Prostate gland (tissue), 2 donors: ENCODE measurements at places on chromosomes 7 and 10. TPM values are rescaled to one million over a fixed set of nuclear protein-coding genes. Genes with fewer than 3 reads are reported as not detected.

DNA sequence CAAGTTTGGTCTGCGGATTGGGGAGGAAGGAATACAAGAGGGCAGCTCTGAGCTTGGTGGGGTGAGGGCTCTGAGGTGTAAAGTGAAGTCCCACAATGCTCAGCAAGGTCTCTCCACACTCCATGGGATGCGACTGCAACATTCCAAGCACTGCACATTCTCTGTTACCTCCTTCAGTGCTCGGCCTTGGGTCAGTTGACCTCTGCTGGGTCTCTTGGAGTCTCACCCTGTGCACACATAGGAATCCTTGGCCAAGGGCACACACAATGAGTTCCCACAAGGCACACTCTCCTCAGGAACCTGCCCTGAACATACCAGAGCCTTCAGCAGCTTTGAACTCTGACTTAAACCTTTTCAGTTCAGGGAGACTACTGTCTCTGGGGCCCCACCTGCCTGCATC, 2.4 kb upstream of the WDFY4 start:
- no peak for DNase-seq

DNA sequence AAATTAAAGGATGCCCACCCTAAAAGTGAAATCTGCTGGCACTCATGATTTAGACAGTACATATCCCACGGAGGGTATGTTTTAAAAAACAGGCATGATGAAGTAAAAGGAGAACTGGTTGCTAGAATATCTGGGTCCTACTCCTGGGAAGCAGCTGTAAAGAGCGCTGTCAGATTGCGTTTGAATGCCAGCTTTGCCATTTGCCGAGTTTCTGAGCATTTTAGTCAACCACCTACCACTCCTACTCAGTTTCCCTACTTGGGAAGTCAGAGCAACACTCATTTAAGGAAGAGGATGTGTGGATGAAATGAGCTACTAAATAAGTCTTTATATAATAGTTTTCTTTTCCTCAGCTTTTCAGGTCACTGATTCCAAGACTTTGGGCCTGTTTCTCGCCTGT, 1.1 kb upstream of the UMAD1 start:
- no peak for DNase-seq

- no peak for DNase-seq
Observed at GRCh38 chr7:69761290-69761922, 163.1 kb downstream of the AUTS2 start.

DNA sequence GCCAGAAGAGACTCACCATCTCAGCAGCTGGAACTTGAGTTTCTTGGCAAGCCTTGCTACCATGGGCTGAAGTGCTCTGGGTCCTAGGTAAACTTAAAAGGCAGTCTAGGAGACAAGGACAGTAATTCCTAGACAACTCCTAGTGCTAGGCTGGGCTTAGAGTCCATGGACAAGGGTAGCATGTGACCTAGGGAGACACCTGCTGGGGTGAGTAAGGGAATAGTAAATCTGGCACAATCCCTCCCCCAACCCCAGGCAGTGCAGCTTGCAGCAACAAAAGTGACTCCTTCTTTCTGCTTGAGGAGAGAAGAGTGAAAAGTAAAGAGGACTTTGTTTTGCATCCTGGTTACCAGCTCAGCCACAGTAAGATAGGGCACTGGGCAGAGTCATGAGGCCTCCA, 316.5 kb upstream of the IMMP2L start:
- no peak for DNase-seq

- no peak for DNase-seq
Observed at GRCh38 chr10:97801422-97801821, 29.6 kb upstream of the SFRP5 start.

- no peak for DNase-seq
Observed at GRCh38 chr7:142477079-142477651, 219.3 kb upstream of the PRSS58 start.

DNA sequence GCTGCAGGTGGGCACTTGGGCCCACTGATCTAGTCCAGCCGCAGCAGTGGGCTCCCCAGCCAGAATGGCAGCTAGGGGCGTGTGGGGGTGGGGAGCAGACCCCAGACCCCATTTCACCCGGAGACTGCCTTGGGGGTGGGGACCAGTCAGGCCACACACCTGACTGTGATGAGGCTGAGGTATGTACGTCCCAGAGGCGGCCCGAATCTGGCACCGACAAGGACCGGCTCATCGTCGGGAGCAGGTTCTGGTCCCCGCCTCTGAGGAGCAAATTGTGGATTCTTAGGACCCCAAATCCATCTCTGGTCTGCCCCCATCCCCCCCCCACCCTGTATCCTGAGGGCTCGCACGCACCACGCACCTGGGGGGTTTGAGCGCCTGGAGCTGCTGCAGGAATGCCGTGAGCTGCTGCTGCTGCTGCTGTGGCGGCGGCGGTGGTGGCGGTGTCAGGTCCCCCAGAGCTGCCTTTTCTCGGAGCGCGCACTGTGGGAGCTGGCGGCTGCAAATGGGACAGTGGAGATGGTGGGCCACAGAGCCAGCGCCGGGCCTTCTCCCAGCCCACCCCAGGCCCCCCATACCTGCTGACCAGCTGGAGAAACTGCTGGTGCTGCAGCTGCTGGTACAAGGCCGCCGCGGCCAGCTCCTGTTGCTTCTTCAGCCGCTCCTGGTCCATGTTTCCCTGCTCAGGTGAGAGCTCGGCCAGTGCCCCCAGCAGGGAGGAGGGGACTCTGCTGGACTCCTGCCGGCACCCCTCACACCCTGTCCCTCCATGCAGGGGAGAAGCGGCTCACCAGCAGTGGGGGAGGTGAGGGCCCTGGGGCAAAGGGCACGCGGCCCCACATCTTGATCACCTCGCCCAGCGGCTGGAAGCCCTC, 10.2 kb downstream of the GIGYF1 start:
- no peak for DNase-seq

- no peak for DNase-seq
Observed at GRCh38 chr10:62402508-62402907, 28.3 kb downstream of the ZNF365 start.

GRCh38 chr7:22872096-22872807, 49.6 kb upstream of the TOMM7 start:
- no peak for DNase-seq

GRCh38 chr7:36205803-36206202, 52.7 kb downstream of the EEPD1 start:
- DNase-seq, result no peak

- DNase-seq, result no peak
Observed at GRCh38 chr10:50216418-50216817, 34.9 kb downstream of the ASAH2 start.

GRCh38 chr7:134774119-134774518, 5.3 kb upstream of the CALD1 start:
- no peak for DNase-seq

GRCh38 chr7:48031111-48031510, 2.2 kb upstream of the SUN3 start:
- no peak for DNase-seq

GRCh38 chr7:135597181-135597925, 39.6 kb downstream of the NUP205 start:
- no peak for DNase-seq

GRCh38 chr10:30637881-30638467, 8.4 kb upstream of the LYZL2 start:
- DNase-seq, result no peak

DNA sequence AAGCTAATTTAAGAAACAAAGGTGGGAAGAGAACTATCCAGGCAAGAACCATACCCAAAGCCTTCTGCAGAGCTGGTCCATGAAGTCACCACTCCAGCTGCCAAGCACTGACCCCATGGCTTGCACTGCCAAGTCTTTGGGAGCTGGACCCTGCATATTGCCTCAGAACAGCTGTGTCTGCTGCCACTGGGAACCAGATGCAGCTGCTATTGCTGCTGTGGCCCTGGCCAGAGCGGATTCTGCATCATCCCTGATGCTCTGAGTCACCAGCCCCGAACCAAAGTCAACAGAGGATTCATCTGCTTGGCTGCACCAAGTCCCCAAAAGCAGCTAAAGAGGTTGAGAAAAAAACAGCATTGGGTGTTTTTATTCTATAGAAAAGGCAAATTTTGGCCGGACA, 39.2 kb upstream of the GSAP start:
- no peak for DNase-seq

DNA sequence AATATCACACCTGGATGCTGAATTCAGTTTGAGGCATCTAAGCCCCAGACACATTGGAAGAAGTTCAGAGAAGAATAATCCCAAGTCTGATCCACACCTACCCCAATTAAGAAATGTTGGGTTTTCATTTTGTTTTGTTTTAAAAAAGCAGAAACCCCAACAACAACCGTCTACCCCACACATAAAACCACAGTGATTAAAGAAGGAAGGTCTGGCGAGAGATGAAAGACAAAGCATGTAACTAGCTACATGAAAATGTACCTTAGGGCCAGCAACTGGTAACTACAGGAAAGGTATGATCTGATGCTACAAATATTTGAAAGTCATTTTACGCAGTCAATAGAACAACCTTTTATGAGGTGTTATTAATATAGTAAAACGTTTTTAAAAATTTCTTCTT, 1112.3 kb downstream of the GATA3 start:
- DNase-seq, result no peak

DNA sequence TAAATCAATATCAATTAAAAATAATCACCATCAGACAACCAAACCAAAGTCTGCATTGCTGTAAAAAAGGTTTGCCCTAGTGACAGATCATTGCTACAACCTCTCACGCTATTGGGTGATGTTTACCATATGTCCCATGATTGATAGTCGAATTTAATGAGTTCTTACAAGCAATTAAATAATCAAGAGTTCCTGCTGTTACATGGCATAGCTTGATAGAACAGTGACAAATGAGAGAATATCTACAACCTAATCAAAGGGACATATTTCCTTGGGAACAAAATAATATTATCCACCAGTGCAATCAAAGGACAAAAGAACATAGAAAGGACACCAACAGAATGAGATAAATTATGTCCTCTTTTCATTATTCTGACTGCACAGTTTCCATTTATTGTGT, 387.4 kb downstream of the ETV1 start:
- no peak for DNase-seq

- no peak for DNase-seq
Observed at GRCh38 chr7:157854066-157854891, 517.5 kb downstream of the DNAJB6 start.

DNA sequence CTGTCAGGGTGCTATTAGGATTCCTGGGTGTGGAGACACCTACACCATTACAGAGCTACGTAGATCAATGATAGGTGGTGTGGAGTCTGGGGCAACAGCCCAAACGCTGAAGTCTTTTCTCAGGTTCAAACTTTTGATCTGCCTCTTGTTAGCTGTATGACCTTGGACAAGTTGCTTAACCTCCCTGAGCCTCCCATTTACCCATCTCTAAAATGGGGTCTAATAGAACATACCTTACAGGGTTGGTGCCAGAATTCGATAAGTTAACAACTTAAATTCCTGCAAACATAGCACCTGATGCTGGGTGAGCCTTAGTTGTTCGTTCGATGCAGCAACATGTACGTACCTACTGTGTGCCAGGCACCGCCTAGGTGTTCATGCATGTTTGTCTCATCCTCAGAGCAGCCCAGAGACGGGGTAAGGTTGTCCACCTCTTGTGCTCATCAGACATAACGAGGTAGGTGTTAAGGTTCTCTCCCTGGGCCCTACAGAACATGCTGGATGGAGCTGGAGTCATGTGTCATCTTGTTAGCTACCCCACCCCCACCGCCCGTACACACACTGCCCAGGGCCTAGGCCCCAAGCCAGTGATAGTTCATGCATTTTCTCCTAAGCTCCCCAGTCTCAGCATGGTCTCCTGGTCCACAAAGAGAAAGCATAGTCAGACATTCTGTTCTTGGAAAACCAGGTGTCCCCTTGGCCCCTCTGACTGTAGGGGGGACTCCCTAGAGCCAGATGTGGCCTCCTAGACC, 41.0 kb upstream of the SLC29A3 start:
- DNase-seq, result no peak

- DNase-seq, result no peak
Observed at GRCh38 chr7:71364551-71364950, 232.6 kb downstream of the GALNT17 start.

GRCh38 chr7:6161463-6162330, 110.7 kb downstream of the CYTH3 start:
- DNase-seq, result no peak

DNA sequence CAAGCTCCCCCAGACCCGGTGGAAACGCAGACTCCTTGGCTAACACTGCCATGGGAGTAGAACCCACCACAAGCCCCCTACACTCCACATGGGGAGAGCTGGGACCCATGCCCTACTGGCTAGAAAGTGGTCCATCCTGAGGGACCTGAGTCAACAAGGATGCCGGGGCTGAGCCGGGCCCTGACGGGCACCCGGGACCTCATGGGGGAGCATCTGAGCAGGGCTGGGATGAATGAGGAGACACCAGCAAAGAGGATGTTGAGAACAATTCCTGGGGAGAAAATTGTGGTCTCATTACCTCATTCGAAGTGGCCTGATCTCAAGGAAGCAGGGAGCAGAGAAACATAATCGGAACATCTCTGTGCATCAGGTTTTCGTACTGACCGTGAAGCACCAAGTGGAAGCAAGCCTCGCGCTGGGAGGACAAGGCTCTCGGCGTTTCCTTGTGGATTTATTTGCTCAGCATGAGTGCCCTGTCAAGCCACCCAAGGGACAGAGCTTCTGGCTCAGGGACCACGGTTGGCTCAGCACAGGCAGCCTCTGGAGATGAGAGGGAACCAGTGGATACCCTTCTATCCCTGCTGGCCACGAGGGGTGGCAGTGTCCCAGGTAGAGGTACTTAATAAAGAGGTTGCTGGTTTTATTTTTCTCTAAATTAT, 132.2 kb upstream of the FAM20C start:
- no peak for DNase-seq

- no peak for DNase-seq
Observed at GRCh38 chr7:130894146-130894908, 160.3 kb upstream of the KLF14 start.

The UTF1 gene
- total RNA-seq, result not detected

The STAMBPL1 gene
- total RNA-seq, result 5.8 TPM

The CAMK1D gene
- total RNA-seq, result 4.8 TPM

The FFAR4 gene
- total RNA-seq, result not detected

The CUX1 gene
- 99.2 TPM for total RNA-seq

The HMX3 gene
- total RNA-seq, result not detected

The GSTO2 gene
- total RNA-seq, result 18.1 TPM
